Activated naive CD8-positive, alpha-beta T cell treated with anti-CD3 and anti-CD28 coated beads for 36 hours (primary cell): ENCODE measurements at places on chromosomes 16 and 17. TPM values are rescaled to one million over a fixed set of nuclear protein-coding genes. Genes with fewer than 3 reads are reported as not detected.

- DNase-seq = no peak
- H3K4me1 ChIP-seq = no peaks in the 10 kb centered on the region
- no peak overlapping the region for H3K27ac ChIP-seq
- peaks cover 19% of the 10 kb centered on the region for H3K27me3 ChIP-seq
- H3K4me3 ChIP-seq = no peak overlapping the region
These were observed 60.6 kb upstream of the MARCHF10 start for GRCh38 chr17:62868723-62869122.

DNA sequence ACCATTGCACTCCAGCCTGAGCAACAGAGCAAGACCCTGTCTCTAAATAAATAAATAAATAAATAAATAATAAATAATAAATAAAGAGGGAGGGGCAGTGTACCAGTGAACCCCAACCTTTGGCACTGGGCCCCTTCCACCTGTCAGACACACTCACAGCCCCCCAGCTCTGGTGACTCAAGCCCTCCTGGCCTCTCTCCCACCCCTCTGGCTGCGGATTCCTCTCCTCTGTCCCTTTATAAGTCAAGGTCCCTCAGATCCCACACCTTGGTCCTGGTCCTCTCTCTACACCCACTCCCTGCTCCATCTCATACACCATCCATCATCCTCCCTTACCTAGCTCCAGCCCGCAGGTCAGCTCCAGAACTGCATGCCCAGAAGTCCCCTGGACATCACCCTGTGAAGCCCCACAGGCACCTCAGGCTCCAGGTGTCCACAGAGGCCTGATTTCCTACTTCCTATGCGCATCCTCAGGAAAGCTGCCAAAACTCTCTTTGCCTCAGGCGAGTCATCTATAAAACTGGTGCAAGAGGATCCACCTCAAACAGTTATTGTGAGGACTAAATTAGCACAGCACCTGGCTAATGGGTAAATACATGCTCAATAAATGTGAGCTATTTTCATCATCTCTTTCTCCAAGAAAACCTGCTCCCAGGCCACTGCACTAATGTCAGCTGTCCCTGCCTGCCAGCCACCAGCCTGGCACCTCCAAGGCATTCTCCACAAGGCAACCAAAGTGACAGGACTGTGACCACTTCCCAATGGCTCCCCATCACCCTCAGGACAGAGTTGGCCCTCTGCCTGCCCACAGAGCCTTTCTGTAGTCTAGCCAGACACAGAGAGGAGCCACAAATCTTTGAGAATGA lies 46.8 kb downstream of the BEAN1 start:
- DNase-seq = no peak
- H3K36me3 ChIP-seq = no peaks in the 10 kb centered on the region
- no peak overlapping the region for H3K4me3 ChIP-seq

DNA sequence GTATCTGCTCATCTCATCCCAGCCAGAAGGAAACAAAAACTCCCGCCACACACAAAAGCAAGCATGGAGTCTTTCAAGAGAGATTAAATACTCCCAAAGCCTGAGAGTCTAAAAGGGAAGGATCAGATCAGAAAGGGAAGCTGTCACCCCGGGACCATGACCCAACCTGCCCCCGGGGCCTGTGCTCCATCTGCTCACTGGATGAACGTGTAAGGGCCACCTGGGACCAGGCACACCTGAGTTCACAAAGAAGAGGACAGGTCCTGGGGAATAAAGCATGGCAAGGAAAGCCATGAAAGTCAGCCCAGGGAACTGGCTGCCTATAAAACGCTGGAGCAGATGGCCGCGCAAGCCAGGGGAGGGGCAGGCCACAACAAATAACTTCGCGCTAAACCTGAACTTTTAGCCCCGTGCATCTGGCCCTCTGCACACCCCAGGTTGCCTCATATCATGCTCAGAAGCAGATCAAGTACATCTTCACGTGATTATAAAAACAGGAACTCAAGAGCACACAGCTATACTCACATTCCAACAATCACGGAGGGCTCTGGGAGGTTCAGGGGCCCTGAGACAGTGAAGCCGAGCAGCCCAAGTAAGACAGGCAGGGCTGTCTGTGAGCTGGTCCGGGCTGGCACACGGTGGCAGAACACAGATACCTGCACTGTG lies 3.4 kb downstream of the TMEM11 start:
- DNase-seq = no peak
- no peak overlapping the region for H3K4me3 ChIP-seq
- no peaks in the 10 kb centered on the region for H3K27me3 ChIP-seq
- H3K4me1 ChIP-seq = peaks cover 44% of the 10 kb centered on the region
- H3K36me3 ChIP-seq = peaks cover 25% of the 10 kb centered on the region

GRCh38 chr17:19281161-19281560 lies 44.0 kb downstream of the EPN2 start:
- H3K4me1 ChIP-seq = peaks cover 7% of the 10 kb centered on the region
- no peak overlapping the region for H3K4me3 ChIP-seq
- peaks cover 3% of the 10 kb centered on the region for H3K36me3 ChIP-seq
- no peak for DNase-seq

DNA sequence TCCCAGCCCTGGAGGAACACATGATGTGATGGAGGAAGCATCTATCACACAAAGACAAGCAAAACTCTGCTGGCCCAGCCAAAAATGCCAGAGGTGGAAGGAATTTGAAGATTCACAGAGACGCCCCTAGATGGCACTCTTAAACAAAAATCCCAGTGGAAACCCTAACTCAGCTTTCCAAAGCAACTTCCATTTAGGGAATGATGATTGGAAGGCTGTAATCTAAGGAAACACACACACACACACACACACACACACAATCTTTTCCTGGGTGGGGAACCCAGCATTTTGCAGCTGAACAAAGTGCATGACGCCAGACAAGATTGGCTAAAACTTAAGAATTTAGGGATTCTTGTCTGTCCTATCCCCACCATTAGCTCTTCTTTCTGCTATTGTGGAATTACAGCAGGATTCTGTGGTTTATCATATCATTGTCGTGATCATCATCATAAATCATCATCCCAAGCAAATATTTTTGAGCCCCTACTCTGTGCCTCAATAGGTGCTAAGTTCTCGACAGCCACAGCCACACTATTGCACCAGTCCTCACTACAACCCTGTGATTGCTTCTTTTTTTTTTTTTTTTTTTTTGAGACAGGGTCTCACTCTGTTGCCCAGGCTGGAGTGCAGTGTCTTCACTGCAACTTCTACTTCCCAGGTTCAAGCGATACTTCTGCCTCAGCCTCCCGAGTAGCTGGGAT lies 1.6 kb upstream of the LDAF1 start:
- no peak overlapping the region for H3K27ac ChIP-seq
- no peaks in the 10 kb centered on the region for H3K36me3 ChIP-seq
- no peaks in the 10 kb centered on the region for H3K27me3 ChIP-seq
- peaks cover 26% of the 10 kb centered on the region for H3K4me1 ChIP-seq
- DNase-seq = no peak

Gene MED9
- total RNA-seq = 15.0 TPM

Gene PHOSPHO1
- not detected for total RNA-seq
